ENCODE measurements at places on chromosomes 7 and 10.

DNA sequence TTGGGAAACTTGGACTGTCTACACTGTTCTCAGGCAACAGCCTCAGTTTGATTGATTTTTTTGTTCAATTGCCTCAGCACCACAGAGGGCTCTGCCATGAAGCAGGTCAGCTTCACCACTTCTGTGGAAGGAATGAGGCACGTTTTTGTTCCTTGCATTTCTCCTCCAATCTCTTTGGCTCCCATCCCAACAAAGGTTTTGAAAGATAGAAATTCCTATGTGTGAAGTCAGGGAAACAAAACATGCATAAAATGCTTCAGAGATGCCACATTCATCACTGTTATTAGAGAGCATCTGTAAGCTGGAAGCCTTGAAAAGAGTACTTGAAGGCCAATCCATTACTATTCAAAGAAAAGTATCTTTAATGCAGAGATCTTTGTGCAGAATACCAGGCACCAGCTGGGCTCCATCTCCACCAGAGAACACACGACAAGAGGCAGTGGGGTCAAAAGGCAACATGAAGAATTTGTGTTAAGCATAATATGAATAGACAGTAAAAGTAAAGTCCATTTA, 249.1 kb upstream of the LYZL1 start:
- no peak for DNase-seq

DNA sequence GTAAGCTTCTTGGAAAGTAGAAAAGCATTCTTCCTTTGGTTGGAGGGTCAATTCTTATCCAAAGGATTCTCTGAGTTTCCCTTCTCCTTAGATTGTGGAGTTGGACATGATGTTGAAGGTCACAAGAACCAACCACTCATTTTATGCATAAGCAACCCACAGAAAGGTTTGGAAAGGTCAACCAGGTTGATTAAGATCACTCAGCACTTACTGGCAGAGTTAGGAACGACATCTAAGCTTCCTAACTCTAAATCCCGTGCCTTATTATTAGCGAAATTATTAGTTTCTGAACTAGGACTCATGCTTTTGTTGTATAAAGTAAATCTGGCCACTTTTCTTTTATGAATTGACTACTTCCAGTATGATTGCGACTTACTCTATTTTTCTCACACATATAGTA, 137.0 kb upstream of the MINDY3 start:
- no peak for DNase-seq

DNA sequence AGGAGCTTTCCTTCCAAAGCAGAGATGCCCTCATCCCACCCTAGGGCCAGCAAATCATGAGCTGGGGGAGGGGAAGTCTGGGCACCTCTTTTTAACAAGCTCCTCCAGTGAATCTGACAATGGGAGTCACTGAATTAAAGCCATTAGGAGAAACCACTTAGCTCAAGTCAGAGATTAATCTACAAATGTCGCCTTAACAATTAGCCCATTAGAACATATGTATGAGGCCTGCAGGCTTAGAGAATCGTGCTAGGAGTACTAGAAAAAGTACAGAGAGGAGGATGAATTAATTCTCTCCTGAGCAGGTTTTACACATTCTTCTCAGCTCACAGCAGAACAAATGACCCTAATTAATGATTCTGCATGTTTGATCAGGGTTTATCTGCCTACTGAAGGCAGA, 381.3 kb downstream of the KCNMA1 start:
- DNase-seq = no peak

DNA sequence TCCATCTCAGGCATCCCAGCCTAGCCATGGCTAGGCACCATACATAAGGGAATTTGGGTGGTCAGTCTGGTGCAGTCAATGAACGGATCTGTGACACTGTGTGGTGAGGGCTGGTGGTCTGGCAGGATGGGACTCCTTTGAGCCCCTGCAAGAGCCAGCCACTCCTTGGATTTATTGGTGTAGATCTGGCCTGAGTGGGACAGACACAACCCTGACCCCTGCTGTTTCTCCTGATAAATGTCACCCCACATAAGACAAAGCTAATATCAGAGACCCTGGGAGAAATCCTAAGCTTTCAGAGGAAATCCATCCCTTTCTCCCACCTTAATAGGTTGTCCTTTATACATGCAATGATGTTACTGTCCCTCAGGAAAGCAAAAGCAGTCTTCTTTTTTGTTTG, 2.3 kb downstream of the FBXO24 start:
- peak; percentile 52 for DNase-seq

DNA sequence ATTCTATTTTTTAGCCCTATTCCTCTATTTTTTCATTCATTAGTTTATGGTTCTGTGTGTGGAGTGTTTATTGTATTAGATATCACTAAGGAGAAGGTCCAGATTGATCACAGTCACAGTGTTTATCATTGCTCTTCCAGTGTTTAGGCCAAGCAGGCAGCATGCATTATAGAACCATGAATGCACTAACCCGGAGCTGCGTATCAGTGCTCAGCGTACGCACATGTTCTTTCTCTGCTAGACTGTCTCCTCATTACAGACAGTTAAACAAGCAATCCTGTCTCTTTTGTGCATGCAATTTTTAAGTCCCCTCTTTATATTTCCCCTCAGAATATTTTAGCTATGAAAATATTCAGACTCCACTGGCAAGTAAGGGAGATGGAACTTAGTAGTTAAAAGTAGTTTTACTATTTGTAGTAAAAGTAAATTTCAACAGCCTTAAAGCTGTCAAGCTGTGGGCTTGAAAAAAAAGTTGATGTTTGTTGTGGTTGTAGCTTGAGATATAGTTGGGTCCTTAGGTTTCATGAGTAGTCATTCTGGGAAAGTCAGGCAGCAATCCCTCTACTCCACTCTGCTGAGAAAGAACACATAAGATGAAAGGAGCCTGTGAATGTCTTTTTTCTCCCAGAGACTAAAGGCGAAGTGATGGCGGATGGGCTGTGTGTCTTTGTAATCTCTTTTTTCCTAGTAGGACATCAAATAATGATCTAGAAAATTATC, 260.4 kb downstream of the CDK14 start:
- no peak for DNase-seq

- peak; percentile 52 for DNase-seq
These were observed 112.7 kb downstream of the SLIT1 start for GRCh38 chr10:97072851-97073665.

DNA sequence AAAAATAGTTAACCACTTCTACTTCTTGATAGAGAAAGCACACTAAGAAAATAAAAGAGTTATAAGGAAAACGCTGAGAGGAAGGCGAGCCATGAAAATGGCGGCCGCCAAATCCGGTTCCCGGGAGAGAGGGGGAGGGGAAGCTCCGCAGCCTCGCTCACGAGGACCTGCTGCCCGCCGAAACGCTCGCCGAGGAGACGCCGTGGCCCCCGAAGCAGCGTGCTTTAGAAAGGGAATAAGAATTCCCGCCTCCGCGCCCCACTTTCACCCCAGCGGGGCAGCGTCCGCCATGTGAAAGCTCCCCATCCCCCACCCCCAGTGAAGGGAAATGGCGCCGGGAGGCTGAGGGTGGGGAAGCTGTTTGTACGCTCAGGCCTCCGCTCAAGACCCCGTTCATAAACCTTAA, 505 bp downstream of the HNRNPA2B1 start:
- DNase-seq = peak; percentile 45

- no peak for DNase-seq
These were observed 733.5 kb downstream of the ZWINT start for GRCh38 chr10:55627501-55628051.

DNA sequence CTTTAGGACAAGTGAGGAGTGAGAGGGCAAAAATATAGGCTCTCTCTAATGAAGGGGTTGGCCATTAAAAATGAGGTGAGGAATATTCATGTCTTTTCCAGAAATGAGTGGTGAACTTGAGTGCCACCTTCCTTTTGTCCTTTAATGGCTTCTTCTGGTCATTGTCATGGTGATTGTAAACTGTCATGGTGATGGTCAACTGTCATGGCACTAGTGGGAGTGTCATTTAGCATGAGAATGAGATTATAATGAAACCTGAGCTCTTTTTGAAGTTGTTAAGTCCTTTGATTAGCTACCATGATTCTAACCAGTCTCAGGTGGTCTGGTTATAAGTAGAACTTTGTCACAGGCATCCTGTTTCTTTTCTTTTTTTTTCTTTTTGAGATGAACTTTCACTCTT, 524.4 kb downstream of the NEBL start:
- no peak for DNase-seq

DNA sequence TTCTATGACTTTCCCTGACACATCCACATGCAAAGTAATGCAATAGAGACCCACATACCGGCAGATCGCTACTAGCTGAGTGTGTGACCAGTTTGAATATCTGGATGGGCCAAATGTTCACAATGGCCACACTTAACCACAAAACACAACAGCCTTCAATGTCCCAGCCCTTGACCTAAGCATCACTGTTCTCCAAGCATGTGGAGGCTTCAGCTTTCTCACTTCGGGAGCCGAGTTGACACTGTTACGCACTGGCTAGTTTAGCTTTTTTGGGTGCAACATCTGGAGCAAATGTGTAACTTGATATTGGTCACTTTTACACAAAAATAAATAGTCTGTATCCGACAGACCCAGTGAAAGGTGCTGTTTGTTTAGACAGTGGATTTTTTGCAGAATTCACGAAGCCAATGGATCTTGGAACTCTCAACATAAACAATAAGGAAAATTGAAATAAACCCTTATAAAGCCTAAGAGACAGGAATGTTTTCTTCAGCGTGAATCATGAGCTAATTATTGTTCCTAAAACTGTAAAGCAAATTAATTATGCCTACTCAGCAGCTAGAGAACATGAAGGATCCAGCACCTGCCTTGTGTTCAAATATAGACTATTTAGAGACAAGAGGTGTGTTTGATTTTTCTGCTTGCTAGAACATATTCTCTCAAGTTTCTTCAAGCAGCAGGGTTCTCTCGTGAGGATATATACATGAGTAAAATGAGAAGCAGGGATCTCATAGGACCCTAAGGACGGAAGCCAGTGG, 117.6 kb upstream of the JCAD start:
- DNase-seq = no peak

- DNase-seq = peak; percentile 51
These were observed 37.2 kb downstream of the CYCS start for GRCh38 chr7:25087855-25088254.

DNA sequence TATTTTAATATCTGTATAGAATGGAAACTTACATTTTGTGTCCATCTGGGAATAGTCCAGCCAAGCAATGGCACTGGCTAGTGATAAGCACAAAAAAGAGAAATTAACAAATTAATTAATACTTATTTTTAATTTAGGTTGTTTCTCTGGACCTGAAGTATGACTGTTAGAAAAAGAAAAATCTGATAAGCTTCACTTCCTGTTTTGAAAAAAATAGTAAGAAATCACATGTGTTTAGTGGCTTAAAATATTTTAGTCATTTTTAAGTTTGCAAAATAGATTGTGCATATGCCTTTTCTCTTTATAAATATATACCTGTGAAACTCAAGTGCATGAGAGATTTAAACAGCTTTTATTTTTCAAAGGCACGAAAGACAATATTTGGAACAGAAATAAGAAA, 50.1 kb upstream of the CREB5 start:
- no peak for DNase-seq

DNA sequence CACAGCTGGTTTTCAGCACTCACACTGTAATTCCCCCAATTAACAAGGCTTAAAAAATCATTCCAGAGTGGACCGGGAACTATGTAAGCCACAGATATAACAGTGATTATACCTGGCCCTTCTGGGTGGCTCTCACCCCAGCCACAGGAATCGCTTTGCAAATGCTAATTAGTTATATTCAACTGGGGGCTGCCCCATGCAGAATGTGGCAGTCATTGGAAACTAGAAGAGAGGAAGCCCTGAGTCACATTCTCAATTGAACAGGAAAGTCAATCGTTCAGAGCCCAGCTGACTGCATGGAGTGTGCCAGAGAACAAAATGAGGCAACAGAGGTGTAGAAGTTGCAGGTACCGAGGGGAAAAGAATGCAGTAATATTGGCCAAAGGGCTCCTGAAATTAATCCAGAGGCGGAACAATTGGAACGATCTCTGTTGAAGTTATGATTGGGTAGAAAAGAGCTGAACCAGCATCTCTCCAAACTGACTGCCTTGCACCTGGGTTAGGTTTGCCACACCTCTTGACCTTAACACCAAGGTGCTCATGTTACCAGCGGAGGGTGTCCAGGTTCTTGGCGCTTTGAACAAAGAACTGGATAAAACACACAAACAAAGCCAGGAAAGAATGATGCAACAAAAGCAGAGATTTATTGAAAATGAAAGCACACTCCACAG, 909.7 kb upstream of the AUTS2 start:
- DNase-seq = no peak

GRCh38 chr10:90530521-90530920, 327.3 kb downstream of the HTR7 start:
- DNase-seq = no peak

- DNase-seq = no peak
These were observed 49.3 kb upstream of the NCAPG2 start for GRCh38 chr7:158753900-158754299.

DNA sequence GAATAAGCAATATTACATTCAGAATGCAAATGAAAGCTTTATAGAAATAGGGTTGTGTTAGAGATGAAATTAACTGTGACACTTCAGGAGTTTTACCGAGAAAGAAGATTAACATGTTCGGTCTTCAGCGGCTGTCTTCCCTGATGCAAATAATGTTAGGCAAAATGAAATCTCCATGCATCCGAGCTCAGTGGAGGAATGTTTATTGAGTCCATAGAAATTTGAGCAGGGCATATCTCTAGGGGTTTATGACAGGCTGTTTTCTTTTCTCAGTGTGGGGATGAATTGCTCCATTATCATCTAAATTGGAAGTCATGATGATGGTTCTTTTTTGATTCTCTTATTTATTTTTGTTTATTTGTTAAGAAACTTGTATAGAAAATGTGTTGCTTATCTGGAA, 31.7 kb downstream of the DYNC1I1 start:
- DNase-seq = no peak

DNA sequence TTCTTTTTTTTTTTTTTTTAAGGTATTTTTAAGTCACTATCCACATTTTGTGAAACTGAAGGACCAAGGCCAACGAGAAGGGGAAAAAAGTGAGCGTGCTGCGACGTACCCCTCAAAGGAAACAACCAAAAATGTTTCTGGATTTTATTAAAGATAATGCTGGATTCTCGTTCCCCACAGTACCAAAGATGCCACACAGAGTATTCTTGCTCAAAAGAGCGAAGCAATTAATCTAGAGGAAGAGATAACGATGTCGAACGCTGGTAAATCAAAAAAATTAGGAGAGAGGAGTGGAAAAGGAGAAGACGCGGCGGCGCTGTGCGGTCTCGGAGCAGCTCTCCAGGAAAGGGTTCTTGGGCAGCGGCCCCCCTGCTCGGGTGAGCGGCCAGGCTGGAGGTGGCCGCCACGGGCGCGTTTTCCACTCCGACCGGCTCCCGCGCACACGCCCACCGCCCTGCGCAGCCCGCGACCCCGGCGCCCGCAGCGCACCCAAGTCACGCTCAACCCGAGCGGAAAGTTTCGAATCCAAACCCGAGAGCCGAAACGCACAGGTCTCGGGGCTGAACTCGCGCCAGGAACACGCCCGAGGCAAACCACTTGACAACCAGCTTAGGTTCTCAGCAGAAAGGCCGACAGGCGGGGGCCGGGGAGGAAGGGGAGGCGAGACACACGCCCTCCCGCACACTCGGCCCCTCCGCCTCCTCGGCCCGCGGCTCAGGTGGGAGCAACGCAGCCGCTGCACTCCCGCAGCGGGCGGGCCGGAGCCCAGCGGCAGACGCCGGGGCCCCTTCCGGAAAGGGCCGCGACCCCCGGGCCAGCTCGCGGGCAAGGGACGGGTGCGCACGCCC, 989 bp downstream of the SRPK2 start:
- DNase-seq = peak; percentile 10
